ENCODE measurements at places on chromosomes 2 and 18.

- no peak for DNase-seq
Observed at GRCh38 chr2:8626572-8626971, 55.3 kb upstream of the ID2 start.

DNA sequence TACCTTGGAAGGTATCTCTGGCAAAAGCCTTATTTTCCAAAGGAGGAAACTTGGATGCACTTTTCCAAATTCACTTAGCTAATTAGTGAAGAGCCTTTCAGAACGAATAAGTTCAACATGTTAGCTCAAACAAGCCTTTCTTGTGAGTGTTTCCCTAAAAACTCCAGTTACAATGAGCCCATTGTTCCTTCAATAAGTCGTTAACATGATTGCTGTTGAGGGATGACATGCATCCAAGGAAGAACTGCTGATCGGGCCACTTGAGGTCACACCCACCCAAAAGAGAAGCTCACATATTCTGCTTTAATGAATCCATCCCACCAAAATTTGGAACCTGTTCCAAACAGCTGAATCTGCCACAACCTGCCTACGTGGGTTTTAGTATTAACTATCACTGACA, 48.1 kb upstream of the SLC35G4 start:
- DNase-seq, result no peak

DNA sequence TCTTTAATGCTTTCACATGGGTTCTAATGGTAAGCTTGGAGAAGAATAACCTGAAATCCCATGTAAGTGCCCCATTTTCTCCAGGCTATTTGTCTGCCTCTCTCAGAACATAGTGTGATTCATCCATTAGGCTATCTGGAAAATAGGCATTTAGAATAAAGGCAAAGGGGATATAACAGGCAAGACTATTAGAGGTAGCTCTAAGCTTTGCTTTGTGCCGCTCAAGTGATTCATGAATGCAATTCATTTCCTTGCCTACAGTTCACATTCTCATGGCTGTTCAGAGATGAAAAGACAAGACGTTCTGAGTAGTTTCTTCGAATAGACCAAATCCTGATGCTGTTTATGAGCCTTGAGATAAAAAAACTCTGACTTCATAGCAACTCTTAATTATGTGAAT, 101.7 kb downstream of the ANKRD44 start:
- DNase-seq, result no peak

GRCh38 chr2:96396095-96396494, 60.5 kb downstream of the NCAPH start:
- no peak for DNase-seq

DNA sequence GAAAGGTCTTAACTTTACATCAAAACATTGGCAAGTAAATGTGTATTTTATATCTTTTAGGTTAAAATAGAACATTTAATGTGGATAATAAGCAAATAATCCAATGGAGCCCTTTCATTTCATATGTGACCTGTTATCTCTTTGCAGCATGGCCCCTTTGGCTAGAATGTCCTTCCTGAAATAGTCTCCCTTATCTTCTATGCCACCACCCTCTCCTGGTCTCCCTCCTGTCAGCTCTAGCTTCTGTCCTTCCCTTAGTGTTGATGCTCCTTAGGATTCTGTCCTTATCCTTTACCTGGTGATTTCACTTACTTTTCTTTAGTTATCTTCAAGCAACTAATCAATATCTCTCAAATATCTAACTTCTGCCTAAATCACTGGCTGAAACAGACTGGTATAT, 87.1 kb upstream of the TFCP2L1 start:
- no peak for DNase-seq

DNA sequence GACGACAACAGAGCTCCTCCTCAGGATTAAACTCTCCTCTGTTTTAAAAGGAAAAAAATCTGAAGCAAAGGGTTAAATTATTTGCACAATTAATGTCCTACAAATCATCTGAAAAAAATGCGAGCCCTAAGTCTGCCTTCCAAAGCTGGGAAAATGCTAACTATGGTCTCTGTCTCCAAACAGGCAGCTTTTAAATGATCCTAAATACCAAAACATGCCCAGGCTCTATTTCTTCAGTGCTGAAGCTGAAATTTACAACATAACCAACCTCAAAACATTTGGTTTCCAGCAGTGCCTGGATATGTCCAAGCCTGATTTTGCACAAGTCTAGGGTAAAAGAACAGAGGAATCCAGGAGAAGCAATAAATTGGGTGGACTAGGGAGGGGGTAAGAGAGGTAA, 57.2 kb downstream of the LBH start:
- DNase-seq, result no peak

GRCh38 chr2:143729296-143729814, 600.1 kb downstream of the ARHGAP15 start:
- no peak for DNase-seq

- DNase-seq, result no peak
Observed at GRCh38 chr18:399631-400135, 100.8 kb downstream of the COLEC12 start.

DNA sequence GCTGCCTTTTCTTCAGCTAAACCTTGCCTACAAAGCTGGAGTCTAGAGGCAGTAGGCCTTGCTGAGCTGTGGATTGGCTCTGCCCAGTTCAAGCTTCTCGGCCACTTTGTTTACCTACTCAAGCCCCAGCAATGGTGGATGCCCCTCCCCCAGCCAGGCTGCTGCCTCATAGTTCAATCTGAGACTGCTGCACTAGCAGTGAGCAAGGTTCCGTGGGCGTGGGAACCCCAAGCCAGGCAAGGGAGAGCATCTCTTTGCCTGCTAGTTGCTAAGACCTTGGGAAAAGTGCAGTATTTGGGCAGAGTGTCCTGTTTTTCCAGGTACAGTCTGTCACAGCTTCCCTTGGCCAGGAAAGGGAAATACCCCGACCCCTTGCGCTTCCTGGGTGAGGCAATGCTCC, 68.9 kb downstream of the VAPA start:
- no peak for DNase-seq

GRCh38 chr2:219500135-219500534, 1.4 kb downstream of the GMPPA start:
- DNase-seq, result no peak

DNA sequence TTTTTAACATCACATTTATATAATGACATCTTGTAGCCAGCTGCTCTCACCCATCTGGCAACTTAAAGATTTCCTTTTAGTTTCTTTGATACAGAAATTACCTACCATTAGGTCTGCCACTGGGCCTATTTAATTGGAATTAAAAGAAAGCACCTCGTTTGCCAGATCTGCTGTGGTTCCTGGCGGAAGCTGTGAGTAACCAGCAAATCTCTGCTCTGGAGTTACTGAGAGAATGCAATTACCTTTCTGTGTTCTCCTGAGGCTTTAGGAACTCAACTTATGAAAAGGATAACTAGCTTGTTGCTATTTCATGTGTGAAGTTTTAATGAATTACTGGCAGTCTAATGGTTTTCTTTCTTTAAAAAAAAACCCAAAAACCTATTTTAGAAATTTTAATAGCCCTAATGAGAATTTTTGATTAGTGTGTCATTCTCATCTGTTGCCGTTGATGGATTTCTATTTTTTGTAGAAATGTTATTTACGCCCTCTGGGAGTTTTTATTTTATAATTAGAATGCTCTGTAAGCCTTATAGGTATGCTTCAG, 69.7 kb upstream of the LYPD6B start:
- DNase-seq, result no peak

DNA sequence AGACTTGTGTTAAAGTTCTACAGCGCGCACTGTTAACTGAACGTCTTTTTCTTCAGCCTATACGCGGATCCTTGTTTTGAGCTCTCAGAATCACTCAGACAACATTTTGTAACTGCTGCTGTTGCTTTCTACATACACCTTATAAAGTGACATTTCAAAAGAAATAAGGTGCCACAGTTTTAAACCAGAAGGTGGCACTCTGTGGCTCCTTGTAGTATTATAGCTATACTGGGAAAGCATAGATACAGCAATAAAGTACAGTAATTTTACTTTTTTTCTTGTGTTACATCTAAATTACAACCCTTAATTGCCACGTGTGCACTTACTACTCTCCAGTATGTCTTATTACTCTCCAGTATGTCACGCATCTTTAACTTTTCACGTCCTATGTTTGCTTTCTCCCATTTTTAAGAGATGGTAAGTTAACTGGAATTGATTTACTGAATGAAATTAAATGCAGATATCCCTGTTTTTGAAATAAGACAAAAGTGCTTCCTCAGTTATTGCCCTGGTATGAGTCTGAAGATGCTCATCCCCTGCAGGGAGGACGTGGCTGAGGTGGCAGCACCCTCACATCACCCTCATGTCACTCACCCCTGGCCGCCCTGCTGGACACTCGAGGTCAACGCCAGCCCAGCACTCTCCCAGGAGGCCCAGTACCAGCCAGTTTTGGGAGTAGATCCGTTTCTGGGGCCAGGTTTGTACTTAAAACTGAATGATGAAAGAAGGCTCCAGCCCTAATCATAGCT, 37.8 kb downstream of the GORASP2 start:
- DNase-seq, result no peak

- no peak for DNase-seq
Observed at GRCh38 chr2:96625571-96626552, 12.2 kb downstream of the KANSL3 start.

DNA sequence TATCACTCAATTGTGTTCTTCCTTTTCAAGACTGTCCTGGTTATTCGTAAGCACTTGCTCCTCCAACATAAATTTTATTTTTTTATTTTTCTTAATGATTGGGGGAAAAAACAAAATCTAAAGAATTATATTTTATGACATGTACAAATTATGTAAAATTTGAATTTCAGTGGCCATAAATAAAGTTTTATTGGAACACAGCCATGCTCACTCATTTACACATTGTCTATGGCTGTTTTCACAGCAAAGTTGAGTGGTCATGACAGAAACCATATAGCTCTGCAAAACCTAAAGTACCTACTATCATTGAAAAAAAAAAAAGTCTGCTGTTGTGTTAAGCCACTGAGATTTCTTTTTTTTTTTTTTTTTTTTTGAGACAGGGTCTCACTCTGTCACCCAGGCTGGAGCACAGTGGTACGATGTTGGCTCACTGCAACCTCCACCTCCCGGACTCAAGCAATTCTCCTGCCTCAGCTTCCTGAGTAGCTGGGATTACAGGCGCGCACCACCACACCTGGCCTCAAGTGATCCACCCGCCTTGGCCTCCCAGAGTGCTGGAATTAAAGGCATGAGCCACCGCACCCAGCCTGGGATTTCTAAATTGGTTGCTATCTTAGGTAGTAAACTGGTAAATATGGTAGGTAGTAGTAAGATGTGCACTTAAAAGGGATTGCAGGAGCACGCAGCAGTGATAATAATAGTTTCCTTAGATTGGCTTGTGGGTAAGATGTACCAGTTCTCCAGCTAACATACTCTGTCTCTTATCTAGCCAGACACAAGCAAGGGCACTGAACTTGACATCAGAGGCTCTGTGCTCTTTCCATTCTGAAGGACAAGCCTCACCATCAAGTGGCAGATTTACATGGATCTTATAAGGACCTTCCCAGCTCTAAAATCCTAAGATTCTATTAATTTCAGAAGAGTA, 44.4 kb downstream of the KCNG3 start:
- no peak for DNase-seq

DNA sequence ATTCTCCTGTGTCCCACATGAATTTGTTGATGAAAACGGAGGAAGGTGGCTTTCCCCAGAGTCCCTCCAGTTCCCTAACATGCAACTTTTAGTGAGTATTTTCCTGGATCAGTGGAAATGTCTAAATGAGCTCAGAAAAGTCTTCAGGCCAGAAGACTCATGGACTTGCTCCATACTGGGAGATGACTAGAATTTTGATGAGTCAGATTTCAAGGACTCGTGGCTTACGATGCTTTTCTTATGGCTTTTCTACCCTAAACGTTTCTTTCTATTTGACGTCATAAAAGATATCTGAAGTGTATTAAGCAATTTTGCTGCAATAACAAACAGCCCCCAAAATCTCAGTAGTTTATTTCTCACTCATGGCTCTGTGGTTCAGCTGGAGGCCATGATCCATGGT, 397.6 kb downstream of the FBXO15 start:
- no peak for DNase-seq

GRCh38 chr2:237682856-237683670, 55.7 kb downstream of the LRRFIP1 start:
- DNase-seq, result no peak

- no peak for DNase-seq
Observed at GRCh38 chr2:51791496-51791895, 759.6 kb upstream of the NRXN1 start.

- DNase-seq, result no peak
Observed at GRCh38 chr2:120678251-120678650, 57.4 kb upstream of the GLI2 start.

DNA sequence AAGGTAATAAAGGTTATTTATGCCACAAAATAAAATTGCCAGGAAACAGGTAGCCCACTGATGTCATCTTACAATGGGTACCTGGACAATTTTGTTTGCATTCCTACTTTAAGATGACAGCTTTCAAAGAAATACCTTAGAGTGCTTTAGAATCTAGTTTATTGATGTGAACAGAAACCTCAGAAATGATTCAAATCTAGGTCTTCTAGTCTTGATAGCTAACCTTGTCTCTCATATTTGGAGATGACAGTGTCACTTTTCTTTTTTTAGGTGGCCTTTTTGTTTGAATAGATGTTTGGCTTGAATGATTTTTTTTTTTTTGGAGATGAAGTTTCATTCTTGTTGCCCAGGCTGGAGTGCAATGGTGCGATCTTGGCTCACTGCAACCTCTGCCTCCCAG, 69.1 kb downstream of the PIK3C3 start:
- DNase-seq, result no peak

DNA sequence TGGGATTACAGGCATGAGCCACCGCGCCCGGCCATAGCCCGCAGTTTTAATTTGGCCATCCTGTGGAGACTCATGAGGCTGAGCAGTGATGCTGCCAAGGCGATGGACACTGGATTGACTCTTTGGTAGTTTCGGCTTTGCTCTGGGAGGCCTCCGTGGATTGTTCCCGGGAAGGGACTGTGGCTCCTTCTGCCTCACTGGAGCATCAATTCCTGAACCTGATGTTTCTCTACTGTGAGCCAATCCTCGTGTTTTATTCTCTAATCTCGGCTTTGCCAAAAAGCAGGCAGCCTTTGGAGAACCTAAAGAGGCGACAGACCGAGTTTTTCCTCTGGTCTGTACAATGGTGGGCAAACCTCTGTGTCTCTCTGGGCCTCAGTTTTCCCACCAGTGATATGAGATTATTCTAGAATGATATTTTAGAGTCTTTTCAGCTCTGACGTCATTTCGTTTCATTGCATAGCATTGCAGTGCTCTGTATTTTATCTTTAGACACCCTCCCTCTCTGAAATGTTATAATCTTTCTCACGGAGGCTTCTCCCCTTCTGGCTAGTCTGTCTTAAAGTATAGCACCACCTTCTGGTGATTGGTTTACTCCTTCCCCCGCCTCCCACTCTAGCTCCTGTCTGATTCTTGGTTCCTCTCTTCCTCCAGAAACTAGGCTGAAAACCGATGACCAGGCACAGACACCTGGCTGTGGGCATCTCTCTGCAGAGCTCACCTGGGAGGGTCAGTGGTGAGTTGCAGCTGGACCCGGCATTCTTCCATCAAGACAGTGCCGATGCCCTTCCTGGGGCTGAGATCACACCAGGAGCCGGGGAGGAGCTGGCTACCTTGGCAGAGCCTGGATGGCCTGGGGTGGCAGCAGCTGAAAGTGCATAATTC, 341.3 kb downstream of the MYCN start:
- DNase-seq, result no peak
